CD4-positive, CD25-positive, alpha-beta regulatory T cell (primary cell): ENCODE measurements at places on chromosomes 5 and 9.

DNA sequence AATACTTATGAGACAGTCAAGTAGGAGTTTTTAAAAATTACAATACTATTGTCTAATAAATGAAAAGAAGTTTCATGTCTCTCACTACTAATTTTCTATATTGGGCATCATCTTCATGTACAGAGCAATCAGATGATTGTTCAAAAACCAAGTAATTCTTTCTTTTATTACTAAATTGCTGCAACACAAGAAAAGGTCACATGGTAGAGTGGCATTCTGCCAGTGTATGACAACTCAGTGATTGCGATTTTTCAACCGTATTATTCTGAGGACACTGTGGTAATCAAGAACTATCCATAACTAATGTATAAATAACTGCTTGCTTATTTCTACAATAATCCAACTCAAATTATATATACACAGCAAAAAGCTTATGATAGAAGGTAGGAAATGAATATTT lies 96.7 kb upstream of the GRHPR start:
- no peak for DNase-seq

DNA sequence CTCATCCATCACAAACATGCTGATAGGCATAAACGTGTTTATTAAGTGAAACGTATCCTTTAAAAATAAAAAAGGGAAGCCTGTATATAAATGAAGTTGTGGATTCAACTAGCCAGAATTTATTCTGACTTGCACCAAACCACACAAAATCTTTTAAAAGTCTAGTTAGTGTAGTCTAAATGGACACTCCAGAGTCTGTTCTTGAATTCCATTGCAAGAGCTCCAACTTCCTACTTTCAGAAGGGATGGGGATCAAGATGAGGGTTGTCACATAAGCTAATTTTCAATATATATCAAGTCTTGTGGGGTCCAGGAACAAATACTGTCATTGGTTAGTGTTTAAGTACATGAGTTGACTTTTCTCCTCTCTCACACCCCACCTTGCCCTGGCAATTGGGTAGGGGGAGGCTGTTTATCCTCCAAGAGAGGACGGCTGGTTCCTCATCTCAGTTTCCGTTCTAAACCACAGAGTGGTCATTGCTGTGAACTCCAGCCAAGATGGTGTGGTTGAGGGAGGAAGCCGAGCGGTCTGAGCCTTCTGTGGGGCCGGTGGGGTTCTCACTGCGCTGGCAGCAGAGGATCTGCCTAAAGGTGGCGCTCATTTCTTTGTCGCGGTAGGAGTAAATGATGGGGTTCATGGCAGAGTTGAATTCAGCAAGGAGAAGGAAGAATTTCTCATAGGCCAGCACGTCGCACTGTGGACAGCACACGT lies 163.2 kb downstream of the LPAR1 start:
- DNase-seq: no peak

DNA sequence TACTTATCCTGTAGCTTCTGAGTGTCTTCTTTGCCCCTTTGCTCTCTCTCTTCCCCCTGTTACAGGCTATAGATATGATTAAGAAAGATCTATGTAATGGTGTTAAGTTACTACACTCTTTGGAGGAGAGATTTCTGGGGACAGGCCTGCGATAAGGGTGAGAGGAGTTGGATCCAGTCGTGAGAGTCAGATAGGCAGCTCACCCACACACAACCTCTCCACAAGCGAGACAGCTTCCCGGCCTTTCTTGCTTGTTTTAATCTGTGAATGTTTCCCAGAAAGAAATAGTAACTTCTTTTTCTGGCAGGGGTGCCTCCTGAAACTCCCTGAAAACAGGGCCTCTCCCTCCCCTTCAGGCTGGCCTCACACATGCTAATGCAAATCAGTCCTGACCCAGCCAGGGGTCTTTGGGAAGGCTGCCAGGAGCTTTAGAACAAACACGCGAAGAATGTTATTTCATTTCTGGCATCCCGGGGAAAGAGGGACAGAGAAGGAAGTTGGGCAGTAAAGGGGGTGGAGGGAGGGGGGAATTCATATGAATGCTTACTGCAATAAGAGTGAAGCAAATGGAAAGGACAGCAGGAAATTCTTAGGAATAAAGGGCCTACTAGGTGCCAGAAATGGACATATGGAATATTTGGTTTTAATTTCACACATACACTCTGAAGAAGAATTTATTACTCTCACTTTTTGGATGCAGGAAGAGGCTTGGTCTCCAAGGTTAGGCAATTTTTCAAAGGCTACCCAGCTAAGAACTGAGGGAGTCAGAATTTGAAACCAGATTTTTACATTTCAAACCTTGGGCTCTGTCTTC lies 215.8 kb upstream of the TRIM32 start:
- DNase-seq: no peak

GRCh38 chr5:120164986-120165385 lies 299.1 kb upstream of the PRR16 start:
- DNase-seq: no peak

DNA sequence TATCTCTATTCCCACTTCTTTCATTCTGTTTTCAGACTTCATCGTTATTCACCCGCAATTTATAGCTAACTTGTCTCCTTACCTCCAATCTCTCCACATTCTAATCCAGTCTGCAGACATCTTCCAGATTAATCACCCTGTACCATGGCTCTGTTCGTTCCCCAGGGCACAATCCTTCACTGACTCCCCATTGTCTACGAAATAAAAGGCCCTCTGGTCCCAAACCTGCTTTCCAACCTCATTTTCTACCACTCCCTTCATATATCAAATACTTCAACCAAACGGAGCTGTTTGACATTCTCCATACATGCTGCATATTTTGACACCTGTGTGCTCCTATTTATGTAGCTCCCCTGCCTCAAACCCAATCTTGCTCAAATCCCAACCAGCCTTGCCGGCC lies 1720.6 kb upstream of the WWC1 start:
- DNase-seq: no peak

DNA sequence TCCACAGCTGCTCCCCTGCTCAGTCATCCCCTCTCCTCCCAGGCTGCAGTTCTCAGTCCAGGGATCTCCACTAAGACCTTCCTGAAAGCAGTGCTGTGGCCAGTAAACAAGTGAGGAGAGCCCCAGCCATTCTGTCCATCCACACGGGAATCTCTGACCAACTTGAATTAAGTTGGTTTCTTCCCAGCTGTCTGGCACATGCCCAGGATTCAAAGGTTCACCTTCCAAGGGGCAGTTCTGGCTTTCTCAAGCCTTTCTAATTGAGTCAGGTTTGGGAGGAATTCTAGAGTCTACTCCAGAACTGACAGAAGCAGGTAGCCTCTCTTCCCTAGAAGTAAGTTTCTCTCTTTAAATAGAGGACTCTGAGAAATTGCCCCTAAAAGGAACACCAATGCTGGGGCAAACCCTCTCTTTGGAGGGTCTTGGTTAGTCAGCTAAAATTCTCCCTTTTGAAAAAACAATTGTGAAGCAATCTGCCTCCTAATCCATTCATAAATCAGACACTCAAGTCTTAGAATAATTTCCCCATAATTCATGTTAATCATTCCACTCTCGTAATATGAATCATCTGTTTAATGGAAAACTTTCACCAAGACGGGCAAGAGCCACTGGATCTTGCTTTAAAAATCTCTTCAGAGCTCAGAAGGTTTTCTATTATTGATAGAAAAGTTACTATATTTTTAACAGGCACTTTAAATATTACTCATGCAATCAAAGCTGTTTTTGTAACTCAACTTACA lies 133.8 kb downstream of the SPOCK1 start:
- DNase-seq: no peak

- DNase-seq: no peak
These were observed 26.5 kb upstream of the BASP1 start for GRCh38 chr5:17190799-17191391.

DNA sequence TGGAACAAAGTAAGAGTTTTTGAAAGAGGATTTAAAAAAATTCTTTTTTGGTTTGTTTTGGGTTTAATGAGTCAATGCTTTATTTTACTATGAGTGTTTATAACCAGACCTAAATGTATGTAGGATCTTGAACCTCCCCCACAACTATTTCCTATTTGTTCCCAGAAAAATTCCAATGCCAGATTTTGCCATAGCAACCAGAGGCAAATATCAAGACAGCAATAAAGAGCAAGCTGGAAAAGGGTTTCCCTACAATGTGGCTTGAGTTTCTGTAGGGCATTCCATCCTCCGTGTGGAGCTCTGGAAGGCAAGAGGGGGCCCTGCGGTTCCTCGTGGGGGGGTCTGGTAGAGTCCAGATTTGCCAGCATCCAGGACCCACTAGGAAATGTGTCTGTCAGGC lies 27.8 kb upstream of the GDNF start:
- no peak for DNase-seq

GRCh38 chr5:123088031-123088805 lies 823 bp upstream of the PRDM6 start:
- DNase-seq: no peak

GRCh38 chr5:65047948-65048690 lies 279.4 kb downstream of the CWC27 start:
- DNase-seq: no peak

GRCh38 chr9:21404146-21404545 lies 4.8 kb upstream of the IFNA8 start:
- DNase-seq: no peak

DNA sequence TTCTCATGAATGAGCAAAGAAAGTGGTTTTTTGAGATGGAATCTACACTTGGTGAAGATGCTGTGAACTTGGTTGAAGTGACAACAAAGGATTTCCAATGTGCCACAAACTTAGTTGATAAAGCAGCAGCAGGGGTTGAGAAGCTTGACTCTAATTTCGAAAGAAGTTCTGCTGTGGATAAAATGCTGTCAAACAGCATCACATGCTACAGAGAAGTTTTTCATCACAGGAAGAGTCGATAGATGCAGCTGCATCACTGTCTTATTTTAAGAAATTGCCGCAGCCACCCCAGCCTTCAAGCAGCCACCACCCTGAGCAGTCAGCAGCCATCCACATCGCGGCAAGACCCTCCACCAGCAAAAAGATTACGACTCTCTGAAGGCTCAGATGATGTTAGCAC lies 78.6 kb downstream of the TRIO start:
- no peak for DNase-seq

GRCh38 chr5:73339711-73340110 lies 108.9 kb downstream of the FOXD1 start:
- no peak for DNase-seq

DNA sequence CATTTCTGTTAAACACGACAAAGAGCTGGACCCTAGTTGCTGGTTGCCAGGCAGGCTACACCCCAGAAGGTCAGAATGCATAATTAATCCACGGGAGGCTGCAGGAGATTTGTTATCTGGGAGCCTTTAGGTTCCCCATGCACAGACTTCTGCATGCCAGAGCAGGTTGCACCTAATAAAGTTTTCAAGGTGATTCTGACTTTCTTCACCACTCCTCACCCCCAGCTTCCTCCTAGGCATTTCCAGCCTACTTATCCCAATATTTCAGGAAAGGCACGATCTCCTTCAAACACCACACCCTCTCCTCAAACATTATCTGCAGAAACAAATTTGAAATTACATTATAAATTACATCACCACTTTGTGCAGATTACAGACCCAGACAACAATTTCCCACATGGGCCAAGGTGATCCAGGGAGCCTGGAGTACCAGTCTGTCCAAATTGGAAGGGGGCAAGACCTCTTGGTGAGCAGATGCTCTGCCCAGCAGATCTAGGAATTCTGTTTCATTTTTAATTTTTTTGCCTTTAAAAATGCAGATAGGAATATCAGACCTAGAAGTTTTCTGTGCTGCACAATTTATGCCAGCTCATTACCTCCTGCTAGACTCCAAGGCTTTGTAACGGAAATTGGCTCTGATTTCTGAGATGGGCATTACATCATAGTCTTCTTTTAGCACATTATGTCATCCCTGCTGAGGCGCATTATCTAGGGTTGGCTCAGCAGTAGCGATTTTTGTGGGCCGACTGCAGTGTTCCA lies 363.4 kb upstream of the SLC30A5 start:
- DNase-seq: no peak

GRCh38 chr5:153276151-153276550 lies 214.3 kb upstream of the GRIA1 start:
- DNase-seq: no peak

GRCh38 chr9:107086460-107086859 lies 196.6 kb upstream of the RAD23B start:
- DNase-seq: no peak

GRCh38 chr5:132430746-132431145 lies 59.8 kb downstream of the IRF1 start:
- DNase-seq: no peak

- DNase-seq: no peak
These were observed 11.9 kb downstream of the FAM240B start for GRCh38 chr9:38707885-38708637.

- no peak for DNase-seq
These were observed 6.2 kb upstream of the PDLIM4 start for GRCh38 chr5:132251220-132251725.

GRCh38 chr9:114799441-114799840 lies 6.4 kb downstream of the TNFSF15 start:
- DNase-seq: no peak

GRCh38 chr5:160280384-160281095 lies 31.8 kb downstream of the CCNJL start:
- DNase-seq: no peak

DNA sequence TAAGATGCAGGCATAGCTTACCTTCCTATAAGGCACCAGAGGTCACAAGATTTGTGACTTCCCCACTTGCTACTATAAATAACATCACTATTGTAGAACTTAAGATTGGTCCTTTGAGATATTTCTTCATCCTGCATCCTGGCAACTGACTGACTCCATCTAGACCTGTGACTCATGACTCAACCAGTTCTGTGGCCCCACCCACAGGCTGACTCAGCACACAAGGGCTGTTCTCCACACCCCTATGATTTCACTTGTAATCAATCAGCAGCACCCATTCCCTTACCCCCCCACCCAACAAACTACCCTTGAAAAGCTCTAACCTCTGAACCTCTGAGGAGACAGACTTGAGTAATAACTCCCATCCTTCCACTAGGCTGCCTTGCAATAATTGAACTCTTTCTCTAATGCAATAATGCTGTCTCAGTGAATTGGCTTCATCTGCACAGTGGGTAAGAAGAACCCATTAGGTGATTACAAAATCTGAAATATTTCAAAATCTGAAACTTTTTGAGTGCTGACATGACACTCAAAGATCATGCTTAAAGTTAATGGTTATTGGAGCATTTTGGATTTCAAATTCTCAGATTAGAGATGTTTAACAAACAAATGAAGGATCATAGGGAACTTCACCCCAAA lies 296.7 kb downstream of the ARL15 start:
- no peak for DNase-seq

DNA sequence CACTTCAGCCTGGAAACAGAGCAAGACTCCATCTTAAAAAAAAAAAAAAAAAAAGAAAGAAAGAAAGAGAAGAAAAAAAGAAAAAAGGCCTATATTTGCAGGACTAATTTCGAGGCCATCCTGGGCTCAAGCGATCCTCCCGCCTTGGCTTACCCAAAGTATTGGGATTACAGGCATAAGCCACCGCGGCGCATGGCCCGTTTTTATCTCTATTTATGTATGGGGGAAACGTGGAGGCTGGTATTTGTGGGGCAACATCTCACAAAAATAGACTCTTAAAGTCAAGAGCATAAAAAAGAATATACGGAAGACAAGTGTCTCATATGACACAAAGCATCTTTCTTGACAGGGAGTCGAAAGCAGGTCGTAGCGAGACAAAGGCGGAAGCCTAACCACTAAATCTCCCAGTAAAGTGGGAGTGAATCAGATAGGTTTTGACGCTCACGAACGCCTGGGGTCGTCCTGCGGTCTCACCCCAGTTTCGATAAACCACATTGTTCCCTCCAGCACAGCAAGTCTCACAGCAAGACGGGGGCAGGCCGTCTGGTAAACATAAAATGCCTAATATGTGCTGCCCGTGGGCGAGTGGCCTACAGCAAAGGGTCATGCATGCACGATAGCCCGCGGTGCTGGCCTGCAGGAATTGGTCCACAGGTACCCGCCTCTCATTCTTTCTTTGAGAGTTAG lies 1.8 kb upstream of the TRIM41 start:
- DNase-seq: peak; percentile 64

GRCh38 chr9:5435912-5436311 lies 1.8 kb downstream of the PLGRKT start:
- no peak for DNase-seq
